ENCODE measurements at places on chromosomes 6 and 20.

DNA sequence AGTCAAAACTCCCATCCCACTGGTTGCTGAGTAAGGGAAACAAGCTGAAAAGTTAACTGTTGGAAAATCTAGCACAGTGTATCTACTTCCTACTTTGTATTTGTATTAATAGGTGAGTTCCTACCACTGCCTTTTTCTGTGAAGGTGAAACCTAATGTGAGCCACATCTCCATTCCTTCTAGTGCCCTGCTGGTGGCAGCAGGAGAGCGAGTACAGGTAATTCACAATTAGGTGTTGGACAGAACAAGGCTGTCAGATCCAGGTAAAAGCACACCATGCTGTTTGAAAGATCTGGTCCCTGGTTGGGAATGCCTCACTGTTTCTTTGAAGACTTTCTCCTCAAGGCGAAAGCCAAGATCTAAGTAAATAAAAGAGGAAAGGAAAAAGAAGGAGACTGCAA, 528.4 kb downstream of the PKHD1 start:
- DNase-seq = no peak

GRCh38 chr6:32244946-32245398, 21.1 kb upstream of the NOTCH4 start:
- peak; percentile 47 for DNase-seq

DNA sequence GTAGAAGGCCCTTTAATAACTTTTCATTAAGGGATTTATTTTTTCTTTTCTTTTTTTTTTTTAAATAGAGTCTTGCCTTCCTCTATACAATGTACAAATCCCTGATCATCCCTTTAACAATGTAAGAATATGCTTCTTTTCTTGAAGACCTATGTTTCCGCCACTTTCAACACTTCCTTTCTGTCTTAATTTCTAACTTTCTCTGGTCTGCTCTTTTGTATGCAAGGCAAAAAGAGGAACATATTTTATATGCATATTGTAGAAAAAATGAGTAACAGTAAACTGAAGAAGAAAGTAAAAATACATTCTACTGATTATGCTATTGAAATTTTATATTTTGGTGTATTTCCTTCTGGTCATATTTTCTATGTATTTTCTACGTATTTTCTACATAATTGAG, 484.7 kb downstream of the TFAP2B start:
- DNase-seq = no peak

GRCh38 chr6:41189967-41190366, 11.0 kb downstream of the TREML2 start:
- no peak for DNase-seq

DNA sequence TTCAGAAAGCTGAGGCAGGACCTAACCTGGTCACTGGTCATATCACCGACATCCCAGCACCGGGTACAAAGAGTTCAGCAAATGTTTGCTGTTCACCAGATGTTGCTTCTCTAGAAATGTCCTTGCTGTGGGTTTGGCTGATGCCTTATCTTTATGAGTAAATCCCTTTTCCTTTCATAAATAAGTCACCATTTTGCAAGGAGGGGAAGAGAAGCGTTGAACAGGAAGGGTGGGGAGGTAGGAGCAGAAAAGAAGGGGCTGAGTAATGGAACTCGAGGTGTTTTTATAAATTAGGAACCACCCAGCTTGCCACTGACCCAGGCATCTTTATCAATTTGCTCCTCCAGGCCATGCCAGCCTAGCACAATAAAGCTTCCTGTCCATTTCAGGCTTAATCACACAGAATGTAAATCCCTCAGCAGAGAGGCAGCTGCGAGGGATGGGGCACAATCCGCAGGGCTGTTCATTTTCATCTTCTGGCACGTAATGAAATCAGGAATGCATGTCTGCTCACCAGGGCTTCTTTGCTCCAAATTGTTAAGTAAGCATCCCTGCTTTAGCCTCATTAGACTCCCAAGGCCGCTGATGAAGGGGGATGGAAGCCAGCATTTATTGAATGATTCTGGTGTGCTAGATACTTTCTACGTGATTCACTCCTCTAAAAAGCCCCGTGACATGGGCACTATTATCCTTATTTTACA, 371.9 kb upstream of the CHD6 start:
- DNase-seq = no peak

- no peak for DNase-seq
Observed at GRCh38 chr6:165621940-165622339, 41.1 kb downstream of the PDE10A start.
